ENCODE measurements at places on chromosomes 16 and 17.

- DNase-seq: no peak
Measured at GRCh38 chr16:58339452-58339981, 44.7 kb upstream of the PRSS54 start.

DNA sequence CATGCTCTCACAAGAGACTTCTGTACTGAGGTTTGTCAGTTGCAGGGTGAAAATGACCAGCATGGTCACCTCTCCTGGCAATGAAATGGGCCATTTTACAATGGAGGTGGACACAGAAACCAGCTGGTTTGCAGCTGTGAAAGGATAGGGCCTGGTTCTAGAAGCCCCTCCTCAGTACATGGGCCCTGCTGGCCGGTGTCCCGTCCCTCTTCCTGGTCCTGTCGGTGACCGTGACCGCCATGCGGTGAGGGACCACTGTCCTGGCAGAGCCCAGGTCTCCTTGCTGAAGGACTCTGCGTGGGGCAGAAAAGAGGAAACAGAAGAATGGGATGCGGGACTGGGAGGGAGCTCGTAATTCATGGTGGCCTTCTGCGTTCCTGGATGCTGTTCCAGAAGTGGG is 76.0 kb upstream of the ZNF423 start:
- DNase-seq: no peak

DNA sequence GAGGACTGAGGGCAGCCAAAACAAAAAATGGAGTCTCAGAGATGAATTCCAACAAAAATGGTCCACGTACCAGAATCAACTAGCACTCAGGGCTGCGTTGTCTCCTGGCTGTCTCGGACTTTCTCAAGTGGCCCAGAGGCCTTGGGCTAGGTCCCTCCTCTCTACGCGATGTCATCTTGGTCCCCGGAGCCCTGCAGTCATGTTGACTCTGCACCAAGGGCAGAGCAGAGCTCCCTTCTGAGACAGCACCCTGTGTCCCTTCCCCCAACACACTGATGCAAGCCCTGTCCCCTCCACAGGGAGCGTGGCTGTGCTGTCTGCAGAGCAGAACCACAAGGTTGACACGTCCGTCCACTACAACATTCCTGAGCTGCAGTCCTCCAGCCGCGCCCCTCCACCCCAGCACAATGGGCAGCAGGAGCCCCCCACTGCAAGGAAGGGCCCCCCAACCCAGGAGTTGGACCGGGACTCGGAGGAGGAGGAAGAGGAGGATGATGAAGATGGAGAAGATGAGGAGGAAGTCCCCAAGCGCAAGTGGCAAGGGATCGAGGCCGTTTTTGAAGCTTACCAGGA is 20.8 kb downstream of the GINS2 start:
- no peak for DNase-seq

DNA sequence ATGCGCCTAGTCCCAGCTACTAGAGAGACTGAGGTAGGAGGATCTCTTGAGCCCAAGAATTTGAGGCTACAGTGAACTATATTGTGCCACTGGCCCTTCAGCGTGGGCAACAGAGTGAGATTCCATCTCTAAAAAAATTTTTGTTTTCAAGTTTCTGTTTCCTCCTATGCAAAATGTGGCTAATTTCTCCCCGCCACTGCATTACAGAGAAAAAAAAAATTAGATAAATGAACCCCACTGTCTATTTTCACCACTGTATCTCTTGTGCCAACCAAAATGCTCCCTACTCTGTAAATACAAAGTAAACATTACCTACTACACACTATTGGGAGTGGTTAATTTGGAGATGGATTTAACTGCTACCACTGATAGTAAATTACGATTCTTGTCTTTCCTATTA is 2.0 kb downstream of the MARF1 start:
- DNase-seq: no peak

- DNase-seq: no peak
Measured at GRCh38 chr16:3541527-3542155, 35.6 kb downstream of the NLRC3 start.

Data from COLO829 (cell line).